Stimulated activated CD8-positive, alpha-beta memory T cell treated with anti-CD3 and anti-CD28 coated beads, Interleukin-2, amount 100 ng/mL, for 48 hours (primary cell): ENCODE measurements at places on chromosomes 1 and 21.

DNA sequence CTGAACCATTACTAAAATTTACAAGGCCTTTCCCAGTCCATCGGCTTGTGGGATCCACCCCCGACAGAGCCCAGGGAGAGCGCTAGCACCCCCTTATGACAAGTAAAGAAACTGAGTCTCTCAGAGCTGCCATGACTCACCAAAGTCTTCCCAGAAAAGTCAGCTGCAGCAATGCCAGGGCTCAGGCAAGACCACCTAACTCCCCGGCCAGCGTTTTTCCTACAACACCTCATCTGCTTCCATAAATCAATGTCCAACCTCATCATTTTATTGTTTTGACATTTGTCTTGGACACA lies 15.0 kb downstream of the DHCR24 start:
- DNase-seq = no peak

GRCh38 chr1:220652995-220653394 lies 37.2 kb upstream of the C1orf115 start:
- no peak for DNase-seq

GRCh38 chr1:62335656-62336055 lies 16.4 kb upstream of the KANK4 start:
- no peak for DNase-seq

DNA sequence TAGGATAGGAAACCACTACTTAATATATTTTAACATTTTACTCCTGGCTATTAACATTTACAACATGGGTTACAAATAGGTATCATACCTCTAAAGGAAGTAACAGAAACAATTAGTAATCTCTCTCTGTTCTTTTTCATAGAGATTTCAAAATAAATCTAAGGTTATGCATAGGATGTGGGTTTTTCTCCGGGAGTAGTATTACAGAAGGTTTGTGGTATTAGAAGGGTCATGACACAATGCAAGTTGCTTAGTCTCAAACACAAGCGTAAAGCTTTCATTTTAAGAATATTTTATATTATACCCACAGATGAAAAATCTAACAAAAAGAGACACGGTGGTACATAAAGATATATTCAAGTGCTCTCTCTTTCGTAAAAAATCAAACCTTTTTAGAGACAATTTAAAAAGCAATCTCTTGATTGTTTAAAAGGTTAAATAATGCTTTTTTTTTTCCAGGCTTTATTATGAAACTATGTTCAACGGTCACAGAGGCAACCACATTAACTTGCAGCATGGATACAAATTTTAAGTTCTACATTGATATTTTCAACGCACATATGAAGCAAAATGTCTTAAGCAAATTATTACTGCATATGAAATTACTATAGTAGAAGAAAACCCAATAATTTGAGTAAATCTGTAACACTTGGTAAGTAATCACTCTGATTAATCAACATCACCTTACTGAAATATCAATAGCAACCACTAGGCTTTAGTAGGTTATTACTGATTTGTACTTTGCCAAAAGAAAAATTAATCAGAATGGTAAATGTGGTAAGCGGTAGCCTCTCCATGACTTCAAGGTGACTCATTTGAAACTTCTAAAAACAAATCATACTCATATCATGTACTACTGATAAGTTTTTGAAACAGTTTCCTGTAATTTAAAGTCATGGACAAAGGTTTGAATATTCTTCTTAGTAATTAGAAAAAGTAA lies 97.4 kb upstream of the GFI1 start:
- DNase-seq = no peak

GRCh38 chr1:113981962-113982931 lies 3.0 kb downstream of the OLFML3 start:
- no peak for DNase-seq

DNA sequence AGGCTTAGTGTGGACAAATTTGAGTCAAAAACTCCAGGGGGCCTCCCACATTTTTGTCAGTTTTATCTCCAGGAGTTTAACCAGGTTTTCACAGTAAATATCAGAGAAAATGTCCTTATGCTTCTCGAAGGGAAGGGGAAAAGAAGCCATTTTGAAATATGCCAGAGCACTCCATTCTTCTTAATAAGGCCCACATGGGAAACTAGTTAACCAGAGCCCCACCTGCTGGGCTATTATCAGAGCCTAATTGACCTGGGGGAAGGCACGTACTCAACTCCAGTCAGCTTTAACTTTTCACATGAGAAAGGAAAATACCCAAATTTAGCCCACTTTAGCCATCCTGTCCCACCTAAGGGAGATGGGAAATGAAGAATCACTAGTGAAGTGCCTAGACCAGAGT lies 296.3 kb downstream of the PTBP2 start:
- DNase-seq = no peak

GRCh38 chr21:19433623-19434022 lies 1030.0 kb upstream of the TMPRSS15 start:
- DNase-seq = no peak

DNA sequence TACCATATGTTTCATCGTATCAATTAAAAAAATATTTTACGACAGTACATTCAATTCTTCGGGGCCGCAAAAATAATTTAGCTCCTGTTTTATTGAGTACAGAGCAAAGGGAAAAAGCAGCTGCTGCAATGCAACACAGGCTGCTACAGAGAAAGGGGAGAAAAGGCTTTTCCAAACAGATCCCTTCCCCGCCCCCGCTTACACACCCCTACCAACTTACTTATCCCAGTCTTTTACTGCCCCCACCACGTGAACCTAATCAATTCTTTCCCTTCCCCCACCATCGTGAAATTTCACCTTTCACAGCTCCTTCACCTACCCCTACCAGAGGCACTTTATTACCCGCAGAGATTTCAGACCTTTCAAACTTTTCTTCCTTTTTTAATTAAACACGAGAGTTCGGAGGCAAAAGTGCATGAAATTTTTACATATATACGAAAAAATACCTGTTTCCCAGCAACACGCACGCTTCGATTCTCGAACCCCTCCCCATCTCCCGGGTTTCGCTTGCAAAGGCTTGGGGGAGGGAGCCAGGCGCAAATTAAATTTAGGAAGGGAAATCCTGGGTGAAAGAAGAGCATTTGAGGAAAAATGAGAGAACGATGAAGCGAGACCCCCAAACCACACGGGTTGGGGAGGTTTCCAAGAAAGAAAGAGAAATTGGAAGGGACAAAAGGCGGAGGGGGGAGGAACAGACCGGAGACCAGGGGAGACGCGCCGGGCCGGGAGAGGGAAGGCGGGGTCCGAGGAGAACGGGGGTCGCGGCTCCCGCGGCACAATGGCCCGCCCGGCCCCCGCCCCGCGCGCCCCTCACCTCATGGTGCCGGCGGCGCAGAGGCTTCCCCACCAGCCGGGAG lies 823 bp downstream of the ENAH start:
- no peak for DNase-seq

DNA sequence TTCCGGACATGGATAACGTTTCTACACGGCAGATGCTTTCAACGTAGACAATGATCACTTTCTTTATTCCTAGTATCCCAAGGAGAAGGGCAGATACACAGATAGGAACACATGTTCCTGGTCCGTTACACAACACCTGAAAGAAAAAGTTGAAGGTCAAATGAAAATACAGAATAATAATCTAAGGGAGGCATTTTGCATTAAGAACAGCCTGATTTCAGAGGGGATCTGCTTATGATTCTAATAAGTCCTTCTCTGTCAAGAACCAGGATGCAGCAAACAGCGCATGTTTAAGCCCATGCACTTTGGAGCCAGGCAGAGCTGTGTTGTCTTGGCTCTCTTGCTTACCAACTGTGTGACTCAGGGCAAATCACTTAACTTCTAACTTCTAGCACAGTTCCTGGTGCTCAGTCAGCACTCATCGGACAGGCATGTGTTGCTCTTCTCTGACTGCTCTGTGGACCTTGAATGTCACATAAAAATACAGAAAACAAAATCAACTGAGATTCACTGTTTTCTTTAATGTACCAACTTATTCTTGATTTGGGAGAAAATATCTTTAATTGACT lies 56.3 kb upstream of the CNN3 start:
- no peak for DNase-seq

DNA sequence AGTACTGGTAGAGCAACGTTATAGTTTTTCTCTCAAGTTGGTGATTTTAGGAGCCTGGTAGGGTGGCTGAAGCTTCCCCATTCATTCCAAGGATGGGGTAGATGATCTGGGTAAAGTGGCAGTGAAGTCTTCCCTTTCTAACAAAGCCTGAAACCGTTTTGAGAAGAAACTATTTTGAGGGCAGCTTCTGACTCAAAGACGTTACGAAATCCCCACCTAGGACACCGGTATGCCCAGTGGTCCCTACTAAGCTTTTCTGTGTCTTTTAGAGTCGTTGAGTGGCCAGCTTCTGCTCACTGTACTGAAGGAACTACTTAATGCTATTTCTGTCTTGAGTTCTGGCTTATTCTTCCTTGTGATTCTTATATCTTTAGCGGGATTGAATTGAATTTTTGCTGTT lies 1.4 kb downstream of the WDTC1 start:
- DNase-seq = no peak

DNA sequence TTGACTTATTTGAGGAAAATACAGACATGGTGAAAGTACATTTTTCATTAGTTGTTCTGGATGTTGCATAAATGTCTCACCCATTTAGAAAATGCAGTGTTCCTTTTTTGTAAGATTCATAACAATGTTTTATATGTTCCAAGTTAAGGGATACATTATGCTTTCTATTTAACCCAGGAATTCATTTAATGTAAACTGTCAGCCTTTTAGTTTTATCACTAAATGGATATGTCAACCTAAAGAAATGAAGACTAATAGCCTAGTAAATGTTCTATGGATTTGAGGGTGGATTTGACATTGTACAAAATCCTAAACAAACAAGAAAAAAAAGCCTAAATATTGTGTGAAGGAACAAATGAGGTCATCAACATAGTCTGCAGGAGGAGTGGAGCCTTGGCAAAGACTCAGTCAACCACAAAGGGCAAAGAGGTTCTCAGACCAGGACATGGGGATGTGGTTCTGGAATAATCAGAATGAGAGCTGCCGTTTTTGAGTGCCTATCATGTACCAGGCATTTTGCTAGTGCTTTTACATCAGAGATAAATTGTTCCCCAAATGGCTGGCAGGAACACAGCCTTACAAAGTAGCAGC lies 8.8 kb upstream of the INSL5 start:
- DNase-seq = no peak
